ENCODE measurements at places on chromosomes 16 and 17. TPM values are rescaled to one million over a fixed set of nuclear protein-coding genes. Genes with fewer than 3 reads are reported as not detected.

The NACA2 gene
- not detected for polyA plus RNA-seq

The HOXB8 gene
- polyA plus RNA-seq, result 0.56 TPM

The MC1R gene
- 1.4 TPM for polyA plus RNA-seq

The CPHXL gene
- not detected for polyA plus RNA-seq

The KRTAP3-2 gene
- not detected for polyA plus RNA-seq

The CBLN1 gene
- not detected for polyA plus RNA-seq

The LITAFD gene
- not detected for polyA plus RNA-seq

The MTSS2 gene
- 33.0 TPM for polyA plus RNA-seq

The TBC1D28 gene
- not detected for polyA plus RNA-seq

The TP53TG3 gene
- not detected for polyA plus RNA-seq

The CUEDC1 gene
- polyA plus RNA-seq, result 19.8 TPM

The ZPBP2 gene
- polyA plus RNA-seq, result not detected

The KRTAP2-4 gene
- polyA plus RNA-seq, result not detected

The UTS2R gene
- polyA plus RNA-seq, result not detected

The GSG1L gene
- polyA plus RNA-seq, result not detected

The RCVRN gene
- polyA plus RNA-seq, result not detected

The JUP gene
- 154 TPM for polyA plus RNA-seq

The TMED6 gene
- polyA plus RNA-seq, result 3.8 TPM

The SOX15 gene
- polyA plus RNA-seq, result 0.76 TPM

The CALB2 gene
- 0.46 TPM for polyA plus RNA-seq

The WSCD1 gene
- 1.2 TPM for polyA plus RNA-seq

The SHISA9 gene
- polyA plus RNA-seq, result 0.15 TPM

The MT1A gene
- polyA plus RNA-seq, result 117 TPM

The RASL10B gene
- polyA plus RNA-seq, result 1.4 TPM

The NXPH3 gene
- polyA plus RNA-seq, result 0.92 TPM

The SPATA20 gene
- polyA plus RNA-seq, result 58.6 TPM

The KCNAB3 gene
- polyA plus RNA-seq, result 0.87 TPM

The ACACA gene
- polyA plus RNA-seq, result 9.9 TPM

The RAB34 gene
- 53.1 TPM for polyA plus RNA-seq

The PRDM7 gene
- polyA plus RNA-seq, result not detected

The FBXW10B gene
- 2.8 TPM for polyA plus RNA-seq

The KRT27 gene
- not detected for polyA plus RNA-seq

The SCN4A gene
- 0.31 TPM for polyA plus RNA-seq

The MILR1 gene
- 3.4 TPM for polyA plus RNA-seq

The CD300LB gene
- polyA plus RNA-seq, result 0.25 TPM

The GLTPD2 gene
- not detected for polyA plus RNA-seq

The MPP2 gene
- 1.6 TPM for polyA plus RNA-seq

The EVPLL gene
- polyA plus RNA-seq, result 8.9 TPM

The KRT25 gene
- polyA plus RNA-seq, result not detected

The KATNIP gene
- polyA plus RNA-seq, result 2.6 TPM

The CPSF4L gene
- polyA plus RNA-seq, result not detected

The CETP gene
- 0.46 TPM for polyA plus RNA-seq

The TOB1 gene
- 40.0 TPM for polyA plus RNA-seq

The SEPTIN1 gene
- polyA plus RNA-seq, result 5.2 TPM

The ASGR2 gene
- polyA plus RNA-seq, result not detected

The ATP2C2 gene
- not detected for polyA plus RNA-seq

The TRPV2 gene
- polyA plus RNA-seq, result 6.4 TPM

The ST6GALNAC1 gene
- polyA plus RNA-seq, result 34.5 TPM

The RHBDL1 gene
- 3.3 TPM for polyA plus RNA-seq

The USP6 gene
- polyA plus RNA-seq, result not detected

The AANAT gene
- not detected for polyA plus RNA-seq

The TP53TG3B gene
- polyA plus RNA-seq, result not detected

The TACO1 gene
- 20.9 TPM for polyA plus RNA-seq

The SRL gene
- polyA plus RNA-seq, result 0.31 TPM

The AGRP gene
- not detected for polyA plus RNA-seq

The ATP2A1 gene
- 0.12 TPM for polyA plus RNA-seq

The PRR35 gene
- not detected for polyA plus RNA-seq

The AIPL1 gene
- not detected for polyA plus RNA-seq

The ATP2A3 gene
- polyA plus RNA-seq, result 15.4 TPM
